ENCODE measurements at places on chromosomes 3 and 15.

- no peak for DNase-seq
These were observed 114.2 kb upstream of the NECTIN3 start for GRCh38 chr3:110957247-110958025.

DNA sequence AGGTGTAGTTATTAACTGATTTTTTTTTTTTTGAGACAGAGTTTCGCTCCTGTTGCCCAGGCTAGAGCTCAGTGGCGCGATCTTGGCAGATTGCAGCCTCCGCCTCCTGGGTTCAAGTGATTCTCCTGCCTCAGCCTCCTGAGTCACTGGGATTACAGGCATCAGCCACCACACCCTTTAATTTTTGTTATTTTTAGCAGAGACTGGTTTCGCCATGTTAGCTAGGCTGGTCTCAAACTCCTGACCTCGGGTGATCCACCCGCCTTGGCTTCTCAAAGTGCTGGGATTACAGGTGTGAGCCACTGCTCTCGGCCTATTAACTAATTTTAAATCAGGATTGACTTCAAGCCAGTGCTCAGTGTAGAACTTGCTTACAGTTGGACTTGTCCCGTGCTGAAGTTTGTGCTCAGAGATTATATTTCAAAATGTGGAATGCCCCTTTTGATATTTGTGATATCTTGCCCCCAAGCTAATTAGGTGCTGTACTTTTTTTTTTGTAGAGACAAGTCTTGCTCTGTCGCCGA lies 6.0 kb downstream of the SKIL start:
- DNase-seq = no peak

GRCh38 chr3:30864132-30864531 lies 30.3 kb downstream of the GADL1 start:
- no peak for DNase-seq

- no peak for DNase-seq
These were observed 46.0 kb upstream of the PLXNA1 start for GRCh38 chr3:126936853-126937425.

GRCh38 chr3:141105828-141106628 lies 54.9 kb downstream of the SPSB4 start:
- peak; percentile 63 for DNase-seq

GRCh38 chr3:127093312-127093711 lies 99.6 kb upstream of the PRR23E start:
- no peak for DNase-seq

- no peak for DNase-seq
These were observed 201.8 kb downstream of the CNTN6 start for GRCh38 chr3:1294586-1294985.

DNA sequence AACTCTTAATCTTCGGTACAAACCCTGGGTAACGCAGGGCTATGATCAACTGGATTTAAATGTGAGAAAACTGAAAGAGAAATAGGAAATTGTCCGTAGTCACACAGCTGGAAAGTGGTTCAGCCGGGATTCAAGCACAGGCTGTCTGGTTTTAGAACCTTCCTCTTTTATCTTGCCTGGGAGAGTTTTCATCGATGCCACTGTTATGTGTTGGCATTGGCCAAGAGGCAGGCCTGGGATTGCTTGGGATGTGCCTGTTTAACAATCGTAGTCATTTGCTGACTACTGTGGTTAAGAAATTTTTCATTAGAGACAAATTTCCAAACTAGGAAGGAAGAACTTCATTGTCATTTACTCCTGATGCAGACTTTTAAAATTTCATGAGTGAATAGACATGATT lies 4.3 kb downstream of the MCTP2 start:
- DNase-seq = no peak

All from CD4-positive, alpha-beta T cell treated with Interleukin-12 subunit alpha and Interleukin-12 subunit beta, for 1 hour (primary cell).